ENCODE measurements at places on chromosomes 12 and 14.

- DNase-seq: peak; percentile 21
Observed at GRCh38 chr12:54759751-54760150, 94.6 kb upstream of the MUCL1 start.

GRCh38 chr12:6323995-6324711, 13.7 kb downstream of the PLEKHG6 start:
- no peak for DNase-seq

- DNase-seq: no peak
Observed at GRCh38 chr12:84924981-84925380, 12.4 kb upstream of the SLC6A15 start.

GRCh38 chr14:39683691-39684260, 251.5 kb upstream of the FBXO33 start:
- no peak for DNase-seq

- no peak for DNase-seq
Observed at GRCh38 chr12:69821456-69822159, 3.4 kb upstream of the MYRFL start.

GRCh38 chr14:102200690-102201352, 61.1 kb downstream of the WDR20 start:
- DNase-seq: no peak

GRCh38 chr12:40208707-40209446, 15.9 kb upstream of the LRRK2 start:
- DNase-seq: no peak

GRCh38 chr14:68447581-68448251, 345.2 kb downstream of the ZFP36L1 start:
- no peak for DNase-seq

DNA sequence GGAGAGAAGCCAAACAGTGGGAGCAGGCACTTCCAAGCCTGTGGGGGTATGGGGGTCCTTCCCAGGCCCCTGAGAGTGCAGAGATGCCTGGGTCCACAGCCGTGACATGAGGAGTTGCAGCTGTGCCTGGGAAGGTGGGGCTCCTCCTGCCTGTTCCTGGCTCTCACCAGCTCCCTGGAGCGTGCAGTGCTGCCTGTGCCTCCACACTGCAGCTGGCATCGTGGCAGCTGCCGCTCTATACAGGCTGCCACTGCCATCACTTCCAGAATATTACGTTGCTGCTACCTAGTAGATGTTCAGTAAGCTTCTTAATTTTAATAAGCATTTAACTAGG, 223.7 kb downstream of the KCNC2 start:
- DNase-seq: no peak

GRCh38 chr12:90004319-90005074, 295.9 kb upstream of the ATP2B1 start:
- DNase-seq: no peak

DNA sequence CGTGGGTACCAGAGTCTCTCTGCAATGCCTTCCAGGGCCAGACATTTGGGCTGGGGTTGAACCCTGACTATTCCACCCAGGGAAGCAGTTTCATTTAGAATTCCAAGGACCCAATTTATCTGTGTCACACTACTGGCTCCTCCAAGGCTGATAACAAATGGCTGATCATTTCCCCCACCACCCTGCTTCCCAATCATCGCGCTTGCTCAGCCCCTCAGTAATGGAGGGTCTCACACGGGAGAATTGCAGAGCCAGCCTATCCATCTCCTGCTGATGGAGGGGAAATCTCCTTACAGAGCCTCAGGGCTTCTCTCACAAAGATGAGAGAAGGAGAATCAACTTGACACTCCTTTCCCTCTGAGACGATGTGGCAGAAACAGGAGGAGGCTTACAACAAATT, 78.4 kb upstream of the WSCD2 start:
- DNase-seq: no peak

GRCh38 chr14:56666294-56666693, 86.7 kb downstream of the TMEM260 start:
- no peak for DNase-seq

DNA sequence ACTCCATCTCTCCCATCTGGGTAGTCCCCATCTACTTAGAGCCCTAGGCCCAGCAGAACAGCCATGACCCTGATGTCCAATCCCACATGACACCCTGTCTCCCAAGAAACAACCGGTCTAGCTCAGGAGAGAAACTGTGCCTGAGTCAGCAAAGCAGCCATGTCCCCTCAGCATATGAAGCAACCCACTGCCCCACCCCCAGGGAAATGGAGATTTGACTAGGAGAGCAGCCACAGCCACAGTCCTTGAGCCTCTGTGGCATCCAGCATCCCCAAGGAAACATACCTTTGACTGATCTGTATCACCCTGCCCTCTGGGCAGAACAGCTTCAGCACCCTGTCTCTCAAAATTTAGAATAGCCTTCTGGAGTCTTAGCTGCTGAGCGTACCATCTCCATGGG, 641.9 kb upstream of the FBXO33 start:
- no peak for DNase-seq

- no peak for DNase-seq
Observed at GRCh38 chr12:121238086-121238485, 28.2 kb downstream of the P2RX4 start.

Data from activated CD4-positive, alpha-beta T cell treated with anti-CD3 and anti-CD28 coated beads for 48 hours (primary cell).